NCI-H2107 (cell line): ENCODE measurements at places on chromosomes 6 and 20.

DNA sequence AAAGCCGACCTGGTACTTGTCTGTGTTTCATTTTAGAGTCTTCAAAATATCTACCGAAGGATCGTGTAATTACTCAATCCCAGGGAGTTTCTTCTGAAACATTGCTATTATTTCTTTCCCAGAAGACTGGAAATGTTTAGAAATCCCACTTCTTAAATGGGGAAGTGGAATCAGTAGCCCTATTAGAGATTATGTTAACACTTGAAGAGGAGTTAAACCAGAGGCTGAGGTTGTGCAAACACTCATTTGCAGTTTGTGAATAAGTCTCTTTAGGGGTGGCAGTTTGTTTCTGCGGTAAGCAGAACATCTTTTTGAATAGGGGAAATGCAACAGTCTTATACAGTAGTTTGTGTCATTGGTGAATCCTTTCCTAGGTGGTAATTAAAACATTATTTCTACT, 21.3 kb downstream of the DSP start:
- DNase-seq = no peak

DNA sequence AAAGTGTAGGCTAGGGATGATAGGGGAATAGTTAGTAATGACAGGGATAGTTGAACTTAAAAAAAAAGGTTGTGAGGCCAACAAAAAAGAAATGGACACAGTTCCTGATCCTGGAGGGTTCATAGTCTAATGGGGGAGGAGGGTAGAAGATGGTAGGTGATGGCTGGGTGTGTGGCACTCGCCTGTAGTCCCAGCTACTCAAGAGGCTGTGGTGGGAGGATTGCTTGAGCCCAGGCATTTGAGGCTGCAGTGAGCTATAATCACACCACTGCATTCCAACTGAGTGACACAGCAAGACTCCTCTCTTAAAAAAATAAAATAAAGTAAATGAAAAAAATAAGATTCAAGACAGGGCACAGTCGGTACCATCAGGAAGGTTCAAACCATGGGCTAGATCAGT, 2.4 kb upstream of the MICB start:
- no peak for DNase-seq

- DNase-seq = no peak
These were observed 50.3 kb downstream of the ADTRP start for GRCh38 chr6:11727998-11728961.

DNA sequence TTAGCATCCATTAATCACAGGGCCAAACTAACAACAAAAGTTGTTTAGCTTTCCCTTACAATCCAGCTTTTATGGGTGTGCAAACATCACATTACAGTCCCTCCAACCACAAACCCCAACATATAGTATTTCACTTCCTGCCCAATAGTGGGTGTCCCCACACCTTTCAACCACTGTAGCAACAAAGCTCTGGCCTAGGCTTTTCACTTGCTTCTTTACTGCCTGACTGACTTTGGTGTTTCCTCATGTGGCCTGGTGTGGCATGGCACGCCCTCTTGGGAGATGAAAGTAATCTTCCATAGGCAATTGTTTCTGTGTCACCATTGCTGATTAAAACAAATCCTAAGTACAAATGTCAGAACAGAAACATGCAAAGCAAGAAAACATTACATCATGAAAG, 46.3 kb downstream of the MCM8 start:
- no peak for DNase-seq

- no peak for DNase-seq
These were observed 42.8 kb upstream of the DSE start for GRCh38 chr6:116327803-116328527.

DNA sequence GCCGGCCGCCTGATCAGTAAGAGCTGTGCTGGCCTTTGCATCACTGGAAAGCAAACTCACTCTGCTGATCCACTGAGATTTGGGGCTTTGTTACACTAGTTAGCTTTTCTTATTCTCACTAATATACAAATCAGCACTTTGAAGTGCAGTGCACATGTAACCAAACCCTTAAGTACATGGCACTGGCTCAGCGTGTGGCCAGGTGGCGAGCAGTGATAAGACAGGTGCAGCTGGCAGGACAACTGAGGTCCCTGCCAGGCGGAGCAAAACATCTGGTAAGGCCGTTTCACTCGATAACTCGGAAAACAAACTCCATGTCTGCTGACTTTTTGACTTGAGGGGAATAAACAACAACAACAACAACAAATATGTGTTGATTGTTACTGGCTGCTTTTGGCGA, 11.0 kb downstream of the GFRA4 start:
- no peak for DNase-seq

GRCh38 chr6:44431118-44431725, 43.7 kb downstream of the CDC5L start:
- DNase-seq = no peak

DNA sequence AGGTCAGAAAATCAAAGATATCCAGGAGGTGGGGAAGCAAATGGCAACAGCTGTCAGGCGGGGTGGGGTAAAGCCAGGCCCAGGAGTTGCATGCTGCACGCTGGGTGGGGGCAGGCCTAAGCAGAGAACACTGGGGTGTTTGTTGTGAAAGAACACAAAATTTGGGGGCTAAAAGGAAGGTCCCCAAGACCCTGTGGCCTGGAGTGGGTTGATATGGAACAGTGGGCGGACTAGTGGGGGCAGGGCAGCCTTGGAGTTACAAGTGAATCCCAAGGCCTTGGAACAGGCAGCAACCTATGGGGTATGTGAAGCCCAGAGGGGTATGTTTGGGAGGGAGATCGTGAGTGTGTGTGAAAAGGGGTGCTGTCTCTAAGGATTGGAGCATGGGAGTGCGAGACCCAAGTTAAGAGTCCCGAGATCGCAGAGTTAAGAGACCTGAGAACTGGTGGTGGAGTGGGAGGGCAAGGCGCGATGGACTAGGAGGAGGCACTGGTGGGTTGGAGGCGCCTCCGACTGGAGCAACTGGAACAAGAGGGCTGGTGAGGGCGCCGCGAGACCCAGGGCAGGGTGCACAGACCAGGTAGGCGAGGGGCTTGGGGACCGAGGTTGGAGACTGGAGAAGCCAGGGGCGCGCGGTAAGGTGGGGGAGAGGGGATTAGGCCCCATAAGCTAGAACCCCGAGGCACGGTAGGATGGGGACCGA, 658 bp downstream of the CUL7 start:
- no peak for DNase-seq

- DNase-seq = peak; percentile 6
These were observed 88.0 kb downstream of the PRND start for GRCh38 chr20:4809707-4810106.

GRCh38 chr20:24842918-24843715, 106.0 kb upstream of the CST7 start:
- no peak for DNase-seq

DNA sequence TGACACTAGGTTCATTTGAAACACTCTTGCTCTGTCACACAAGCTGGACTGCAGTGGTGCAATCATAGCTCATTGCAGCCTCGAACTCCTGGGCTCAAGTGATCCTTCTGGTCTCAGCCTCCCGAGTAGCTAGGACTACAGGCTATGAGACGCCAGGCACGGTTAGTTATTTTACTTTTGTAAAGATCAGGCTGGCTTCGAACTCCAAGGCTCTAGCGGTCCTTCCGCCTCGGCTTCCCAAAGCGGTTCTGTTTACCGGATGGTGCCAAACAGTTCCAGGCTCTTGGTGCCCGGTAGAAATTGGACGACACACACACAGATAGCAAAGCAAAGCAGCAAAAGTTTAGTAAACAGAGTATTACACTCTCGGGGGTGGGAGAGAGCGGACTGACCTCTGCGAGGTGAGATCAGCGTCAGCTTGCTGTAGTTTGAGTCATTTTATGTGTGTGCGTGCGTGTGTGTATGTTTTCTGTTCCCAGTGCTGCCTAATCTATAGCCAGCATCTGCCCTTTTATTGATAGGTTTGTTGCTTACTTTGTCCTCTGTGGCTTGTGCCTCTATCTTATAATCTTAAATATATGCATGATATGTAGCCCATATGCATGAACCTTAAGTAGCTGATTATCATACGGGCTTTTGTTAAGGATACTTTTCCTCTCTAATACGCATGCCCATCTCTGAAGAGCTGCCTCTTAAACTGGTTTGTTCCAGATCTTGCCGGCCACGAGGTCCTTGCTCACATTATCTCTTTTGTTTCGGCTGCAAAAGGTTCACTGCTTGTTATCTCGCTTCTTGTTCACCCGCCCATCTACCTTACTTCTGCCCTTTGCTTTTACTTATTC, 75.2 kb downstream of the OR2B2 start:
- peak; percentile 26 for DNase-seq

DNA sequence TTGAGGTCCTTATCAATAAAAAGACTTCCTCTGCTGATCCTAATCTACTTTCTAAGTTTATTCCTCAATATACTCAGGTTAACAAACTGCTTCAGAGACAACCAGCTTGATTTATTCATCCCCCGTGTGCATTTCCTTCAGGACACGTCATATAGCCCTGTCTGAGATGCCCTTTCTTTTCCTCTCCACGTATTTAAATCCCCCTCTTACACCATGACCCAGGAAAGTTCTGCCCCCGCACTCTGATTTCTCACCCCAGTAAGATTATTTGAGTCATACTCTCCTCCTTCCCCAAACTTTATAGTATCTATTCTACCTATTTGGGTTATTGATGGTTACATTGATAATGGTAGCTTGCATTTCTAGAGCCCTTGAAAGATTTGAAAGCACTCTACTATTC, 9.8 kb upstream of the CGA start:
- no peak for DNase-seq

DNA sequence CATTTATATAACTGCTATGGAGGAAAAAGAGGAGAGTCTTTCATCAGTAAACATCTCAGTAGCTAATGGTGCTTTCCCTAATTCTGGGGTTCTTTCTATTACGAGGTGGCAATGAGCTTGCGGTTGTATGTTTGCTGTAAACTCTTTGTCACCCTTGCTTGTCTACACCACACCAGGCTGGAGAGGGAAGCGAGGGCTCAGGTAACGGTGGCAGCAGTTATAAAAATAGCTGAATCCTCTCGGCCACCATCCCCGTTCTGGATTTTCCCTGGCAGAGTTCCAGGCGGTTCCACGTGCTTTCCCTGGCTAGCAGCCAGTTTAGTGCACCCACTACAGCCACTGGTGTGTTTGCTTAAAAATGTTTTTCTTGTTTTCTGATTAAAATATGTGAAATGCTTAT, 39.0 kb downstream of the MAS1 start:
- peak; percentile 67 for DNase-seq

DNA sequence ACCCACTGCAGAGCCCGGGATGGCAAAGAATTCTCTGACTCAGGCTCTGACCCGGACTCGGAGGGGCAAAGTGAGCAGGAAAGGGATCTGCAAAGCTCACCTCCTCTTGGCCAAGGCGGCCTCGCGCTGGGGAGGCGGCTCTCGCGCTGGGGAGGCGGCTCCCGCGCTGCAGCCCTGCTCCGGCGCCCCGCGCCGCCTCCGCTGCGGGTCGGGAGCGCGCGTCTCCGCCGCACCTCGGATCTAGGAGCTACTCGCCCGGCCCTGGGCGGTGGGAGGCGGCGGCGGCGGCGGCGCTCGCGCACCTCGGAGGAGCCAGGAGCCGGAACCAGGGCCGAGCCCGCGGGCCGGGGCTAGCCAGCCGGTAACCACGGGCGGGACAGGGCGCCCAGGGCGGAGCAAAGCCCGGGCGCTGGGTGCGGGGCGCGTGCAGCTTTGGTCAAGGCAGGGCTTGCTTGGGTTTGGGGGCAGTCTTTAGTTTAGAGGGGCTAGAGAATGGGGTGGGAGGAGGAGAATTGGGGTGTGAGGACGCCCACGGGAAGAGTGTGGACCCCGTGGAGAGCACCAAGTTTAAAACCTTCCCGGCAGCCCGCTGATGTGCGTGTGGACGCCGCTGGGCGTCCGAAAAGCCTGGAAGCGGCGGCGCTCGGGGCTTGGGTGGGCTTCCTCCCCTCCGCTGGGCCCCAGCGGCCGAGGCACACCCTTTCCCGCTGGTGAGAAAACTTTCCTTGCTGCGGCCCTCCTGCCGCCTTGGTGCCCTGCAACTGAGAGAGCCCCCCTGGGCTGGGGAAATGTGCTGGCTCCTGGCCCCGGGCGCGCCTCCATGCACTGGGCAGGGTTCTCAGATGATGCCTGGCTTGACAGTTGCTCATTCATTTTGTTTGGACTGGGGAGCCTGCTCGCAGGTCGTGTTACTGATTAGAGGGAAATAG, at the start of gene MRAP2:
TSS of gene MRAP2 (plus strand) at position 250 of the 929 bp plus-strand sequence. CDS start 21,547 bp downstream, outside the sequence.
- peak; percentile 32 for DNase-seq

DNA sequence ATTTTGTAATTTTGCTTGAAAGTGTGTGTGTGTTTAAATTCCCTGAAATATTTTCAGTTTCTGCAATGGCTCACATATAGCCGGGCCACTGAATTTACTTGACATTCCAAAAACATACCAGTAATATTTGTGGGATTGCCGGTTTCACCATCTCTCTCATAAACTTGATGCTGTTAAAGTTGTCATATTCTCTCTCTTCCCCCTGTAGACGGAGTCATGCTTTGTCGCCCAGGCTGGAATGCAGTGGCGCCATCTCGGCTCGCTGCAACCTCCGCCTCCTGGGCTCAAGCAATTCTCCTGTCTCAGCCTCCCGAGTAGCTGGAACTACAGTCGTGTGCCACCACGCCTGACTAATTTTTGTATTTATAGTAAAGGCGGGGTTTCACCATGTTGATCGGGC, 122.1 kb downstream of the TIAM2 start:
- no peak for DNase-seq

DNA sequence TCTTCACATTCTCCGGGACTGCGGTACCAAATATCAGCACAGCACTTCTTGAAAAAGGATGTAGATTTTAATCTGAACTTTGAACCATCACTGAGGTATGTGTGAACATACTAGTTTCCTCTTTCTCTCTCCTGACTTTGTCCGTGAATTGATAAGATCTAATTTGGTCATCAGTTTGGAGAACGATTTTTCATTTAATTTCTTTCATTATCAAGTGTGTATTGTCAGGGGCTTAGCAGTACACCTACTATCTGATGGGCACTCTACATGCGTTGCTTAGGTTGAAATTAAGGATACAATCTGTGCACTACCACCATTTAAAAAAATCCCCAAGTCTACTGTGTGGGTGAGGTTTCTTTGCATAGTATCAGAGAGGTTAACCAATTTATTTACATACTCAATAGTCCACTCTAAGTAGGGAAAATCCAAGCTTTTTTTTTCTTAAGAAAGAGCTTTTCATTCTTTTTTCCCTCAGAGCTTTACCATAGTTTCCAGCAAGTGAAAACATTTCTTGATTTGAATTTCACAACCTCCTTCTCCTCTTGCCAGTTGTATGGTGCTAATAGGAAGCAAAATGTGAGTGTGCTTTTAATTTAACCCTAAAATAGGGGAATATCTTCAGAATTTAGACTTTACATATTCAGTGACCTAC, 105.4 kb upstream of the ESR1 start:
- no peak for DNase-seq

- DNase-seq = no peak
These were observed 36.1 kb upstream of the THBS2 start for GRCh38 chr6:169289619-169290339.
